NCI-H2107 (cell line): ENCODE measurements at places on chromosomes 4 and X.

GRCh38 chr4:143488687-143489086, 24.8 kb upstream of the SMARCA5 start:
- DNase-seq, result no peak

DNA sequence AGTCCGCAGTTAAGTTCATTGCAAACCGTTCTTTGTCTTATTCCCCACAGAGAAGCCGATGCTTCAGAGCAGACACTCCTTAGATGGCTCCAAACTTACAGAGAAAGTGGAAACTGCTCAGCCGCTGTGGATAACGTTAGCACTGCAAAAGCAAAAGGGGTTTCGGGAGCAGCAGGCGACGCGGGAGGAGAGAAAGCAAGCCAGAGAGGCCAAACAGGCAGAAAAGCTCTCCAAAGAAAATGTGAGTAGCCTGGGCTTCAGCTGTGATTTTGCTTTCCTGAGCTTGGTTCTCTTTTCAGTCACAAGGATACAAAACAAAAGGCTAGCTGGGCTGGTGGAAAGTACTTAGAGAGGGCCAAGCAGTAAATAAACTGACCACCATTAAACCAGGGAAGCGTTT, 64.0 kb downstream of the AASDH start:
- DNase-seq, result no peak

GRCh38 chr4:165716472-165716871, 156.6 kb upstream of the TLL1 start:
- no peak for DNase-seq

- DNase-seq, result no peak
Observed at GRCh38 chr4:7275067-7275466, 82.7 kb downstream of the SORCS2 start.

DNA sequence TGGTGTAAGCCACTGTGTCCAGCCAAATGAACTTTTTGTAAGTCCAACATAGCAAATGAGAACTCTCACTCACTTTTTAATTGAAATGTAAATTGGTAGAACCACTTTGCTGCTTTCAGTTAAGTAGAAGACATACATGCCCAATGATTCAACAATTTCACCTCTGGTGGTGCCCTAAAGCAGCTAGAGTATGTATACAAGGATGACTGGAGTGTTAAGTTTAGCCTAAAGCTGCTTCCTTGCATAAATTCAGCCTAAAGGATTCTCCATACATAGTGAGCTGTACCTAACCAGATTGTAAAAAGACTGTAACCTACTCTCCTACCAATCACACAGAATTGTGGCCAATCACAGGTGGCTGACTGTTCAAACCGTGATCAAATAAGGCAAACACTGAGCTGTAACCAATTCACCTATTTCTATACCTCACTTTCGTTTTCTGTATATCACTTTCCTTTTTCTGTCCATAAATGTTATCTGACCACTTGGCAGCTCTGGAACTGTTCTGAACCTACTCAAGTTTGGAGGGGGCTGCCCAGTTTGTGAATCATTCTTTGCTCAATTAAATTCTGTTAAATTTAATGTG, 39.9 kb downstream of the PDS5A start:
- DNase-seq, result no peak

GRCh38 chrX:130878350-130879341, 24.4 kb downstream of the ENOX2 start:
- DNase-seq, result peak; percentile 20

- no peak for DNase-seq
Observed at GRCh38 chr4:100644150-100644549, 126.3 kb upstream of the EMCN start.

DNA sequence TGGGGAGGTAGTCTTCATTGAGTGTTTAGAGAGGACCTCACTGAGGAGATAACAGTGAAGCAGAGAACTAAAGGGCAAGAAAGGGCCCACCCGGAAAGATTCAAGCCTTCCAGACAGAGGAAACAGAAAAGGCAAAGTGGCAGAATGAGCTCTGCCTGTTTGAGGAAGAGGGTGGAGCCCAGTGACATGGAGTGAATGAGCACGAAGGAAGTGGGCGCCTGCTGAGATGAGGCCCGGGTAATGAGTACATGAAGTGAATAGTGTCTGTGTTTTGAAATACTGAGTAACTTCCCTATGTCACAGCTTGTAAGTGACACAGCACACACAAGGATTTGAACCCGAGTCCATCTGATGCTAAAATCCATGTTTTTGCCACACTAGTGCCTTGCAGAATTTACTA, 32.5 kb upstream of the TLR2 start:
- DNase-seq, result no peak

GRCh38 chr4:163395055-163395454, 51.4 kb downstream of the NPY5R start:
- no peak for DNase-seq

DNA sequence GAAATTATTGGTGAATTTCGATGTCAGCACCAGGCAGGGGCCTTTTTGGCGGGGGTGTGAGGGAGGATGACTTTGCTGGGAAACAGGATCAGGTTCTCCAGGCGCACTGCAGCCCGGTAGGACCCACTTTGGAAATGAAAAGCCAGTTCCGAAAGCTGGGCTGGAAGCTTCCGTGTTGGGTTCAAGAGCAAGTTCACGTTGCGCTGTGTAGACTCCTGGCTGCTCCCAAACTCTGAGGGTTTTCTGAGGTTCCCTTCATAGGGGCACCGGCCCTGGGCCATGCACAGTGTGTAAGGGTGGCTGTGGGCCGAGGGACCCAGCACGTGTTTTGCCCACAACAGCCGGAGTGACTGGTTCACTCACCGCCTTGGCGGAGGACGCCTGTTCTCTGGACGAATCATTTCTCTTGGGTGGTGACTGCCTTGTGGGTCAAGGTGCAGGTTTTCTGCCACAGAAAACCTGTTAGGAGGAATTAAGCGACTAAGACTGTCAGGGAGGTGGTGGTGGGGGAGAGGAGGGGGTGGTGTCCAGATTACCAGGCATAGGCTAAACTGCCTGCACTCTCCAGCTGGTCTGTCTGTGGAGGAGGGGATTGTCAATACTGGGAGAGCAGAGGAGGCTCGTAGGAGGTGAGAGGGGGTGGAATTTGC, 8.0 kb downstream of the SHOX start:
- no peak for DNase-seq

- no peak for DNase-seq
Observed at GRCh38 chr4:165966833-165967232, 93.8 kb downstream of the TLL1 start.

GRCh38 chr4:78566834-78567499, 15.4 kb downstream of the ANXA3 start:
- no peak for DNase-seq

DNA sequence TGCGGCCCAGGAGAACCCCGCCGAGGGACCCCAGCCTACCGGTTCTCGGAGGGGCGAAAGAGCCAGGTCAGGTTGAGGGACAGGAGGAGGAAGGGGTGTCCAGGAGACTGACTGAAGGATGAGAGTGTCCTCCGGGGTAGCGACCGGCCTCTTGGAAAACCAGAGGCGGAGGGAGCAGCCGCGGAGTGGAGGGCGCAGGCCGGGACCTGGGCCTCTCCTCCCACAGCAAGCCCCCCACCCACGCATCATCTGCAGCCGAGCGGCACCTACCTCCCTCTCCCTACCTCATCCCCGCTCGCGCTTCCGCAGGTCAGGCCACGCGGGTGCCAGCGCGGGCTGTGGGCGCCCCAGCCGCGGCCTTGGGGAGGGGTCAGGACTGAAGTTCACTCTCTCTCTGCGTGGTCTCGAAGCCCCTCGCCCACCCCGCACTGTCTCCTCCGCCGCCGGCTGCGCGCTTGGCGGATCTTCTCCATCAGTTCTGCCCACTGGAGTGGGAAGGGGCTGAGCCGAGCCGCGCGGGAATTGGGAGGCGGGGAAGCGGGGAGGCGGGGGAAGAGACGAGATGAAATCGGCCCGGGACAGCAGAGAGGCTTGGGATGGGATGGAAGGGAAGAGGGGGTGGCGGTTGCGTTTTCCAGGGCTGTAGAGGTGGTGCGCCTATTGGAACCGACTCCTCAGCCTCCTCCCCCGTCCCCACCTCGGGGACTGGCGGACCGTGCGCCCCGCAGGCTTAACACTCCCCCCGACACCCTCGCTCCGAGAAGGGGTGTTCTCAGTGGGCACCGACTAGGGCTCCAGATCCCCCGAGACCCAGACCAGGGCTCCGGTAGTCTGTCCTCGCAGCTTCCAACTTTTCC, 1.8 kb downstream of the NLGN4X start:
- DNase-seq, result no peak

DNA sequence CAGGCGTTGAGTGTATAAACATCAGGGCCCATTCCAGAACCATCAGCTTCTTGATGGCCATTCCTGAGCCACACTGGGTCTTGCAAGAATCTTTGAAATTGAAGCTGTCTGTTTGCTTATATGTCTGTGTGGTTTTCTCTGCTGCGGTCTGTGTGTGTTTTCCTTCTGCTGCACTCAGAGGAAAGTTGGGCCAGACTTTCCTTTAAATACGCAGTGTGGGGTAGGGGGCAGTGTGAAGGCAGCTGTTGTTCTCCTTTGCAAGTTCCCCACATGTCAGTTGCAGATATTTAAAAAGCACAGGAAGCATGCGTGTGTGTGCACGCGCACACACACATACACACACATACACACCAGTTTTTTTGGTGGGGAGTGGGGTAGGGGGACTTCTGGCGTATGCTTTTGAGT, 32.1 kb downstream of the CCKAR start:
- no peak for DNase-seq

- DNase-seq, result no peak
Observed at GRCh38 chr4:16573739-16574138, 324.7 kb downstream of the LDB2 start.

- no peak for DNase-seq
Observed at GRCh38 chr4:150355418-150355817, 226.5 kb upstream of the MAB21L2 start.

DNA sequence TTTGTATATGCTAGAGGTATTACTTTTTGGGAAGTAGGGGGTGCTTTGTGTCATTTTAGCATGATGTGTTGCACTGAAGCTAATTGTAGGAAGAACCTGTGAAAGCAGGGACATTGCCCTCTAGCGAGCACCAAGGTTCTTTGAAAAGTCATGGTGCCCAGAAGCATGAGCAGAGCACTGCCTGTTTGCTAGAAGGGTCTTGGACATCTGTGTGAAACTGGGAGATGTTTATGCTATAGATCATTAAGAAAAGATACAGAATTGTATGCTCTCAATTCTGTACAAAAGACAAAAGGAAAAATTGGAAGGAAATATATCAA, 14.7 kb downstream of the GRPR start:
- DNase-seq, result no peak

- DNase-seq, result no peak
Observed at GRCh38 chr4:165766976-165767375, 106.1 kb upstream of the TLL1 start.

- DNase-seq, result no peak
Observed at GRCh38 chr4:184459413-184459812, 14.9 kb downstream of the IRF2 start.

GRCh38 chr4:149796381-149796780, 19.3 kb downstream of the IQCM start:
- DNase-seq, result no peak

DNA sequence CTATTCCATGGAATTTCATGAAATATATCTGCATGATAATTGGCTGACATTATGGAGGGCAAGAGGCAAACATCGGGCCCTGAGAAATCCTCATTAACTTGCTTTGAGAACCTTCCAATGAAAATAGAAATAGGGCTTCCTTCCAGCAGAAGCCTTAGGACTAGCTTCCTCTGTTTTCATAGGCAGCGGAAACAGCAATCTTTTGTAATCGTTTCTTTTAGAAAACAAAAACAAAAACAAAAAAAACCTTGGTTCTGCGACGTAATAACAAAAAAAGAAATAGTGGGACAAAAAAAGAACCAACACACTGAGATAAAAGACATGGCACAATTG, 62.9 kb downstream of the GEMIN8 start:
- no peak for DNase-seq

- DNase-seq, result no peak
Observed at GRCh38 chrX:26889574-26889973, 573.6 kb downstream of the PPP4R3C start.

DNA sequence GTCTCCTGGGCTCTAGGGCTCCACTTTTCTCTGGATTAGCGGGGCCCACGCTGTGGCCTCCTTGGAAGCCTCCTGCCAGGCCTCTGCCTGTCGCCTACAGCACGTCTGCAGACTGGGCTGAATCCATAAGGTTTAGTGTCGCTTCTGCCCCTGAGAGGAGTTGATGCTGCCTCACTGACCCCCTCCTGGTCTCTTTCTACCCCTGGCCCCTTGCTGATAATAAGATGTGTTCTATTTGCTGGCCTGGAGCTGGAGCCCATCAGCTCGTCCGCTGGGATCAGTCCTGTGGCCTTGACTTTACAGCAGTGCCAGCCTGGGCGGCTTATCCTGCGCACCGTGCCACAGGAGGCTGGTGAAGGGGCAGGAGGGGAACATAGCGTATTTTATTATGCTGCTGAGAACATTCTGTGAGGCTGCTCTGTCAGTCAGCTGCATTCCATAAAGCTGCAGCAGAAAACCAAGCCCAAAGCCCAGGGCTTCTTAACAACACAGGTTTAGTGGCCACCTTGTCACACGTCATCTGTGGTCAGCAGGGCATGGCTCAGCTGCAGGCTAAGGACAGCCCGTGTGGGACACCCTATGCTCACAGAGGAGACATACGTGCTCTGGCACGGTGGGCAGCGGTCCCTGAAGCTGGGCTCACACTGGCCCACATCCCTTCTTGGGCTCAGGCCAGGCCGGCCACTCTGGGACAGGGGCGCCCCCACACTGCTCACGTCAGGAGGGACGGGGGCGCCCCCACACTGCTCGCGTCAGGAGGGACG, 29.3 kb upstream of the HGFAC start:
- DNase-seq, result no peak

DNA sequence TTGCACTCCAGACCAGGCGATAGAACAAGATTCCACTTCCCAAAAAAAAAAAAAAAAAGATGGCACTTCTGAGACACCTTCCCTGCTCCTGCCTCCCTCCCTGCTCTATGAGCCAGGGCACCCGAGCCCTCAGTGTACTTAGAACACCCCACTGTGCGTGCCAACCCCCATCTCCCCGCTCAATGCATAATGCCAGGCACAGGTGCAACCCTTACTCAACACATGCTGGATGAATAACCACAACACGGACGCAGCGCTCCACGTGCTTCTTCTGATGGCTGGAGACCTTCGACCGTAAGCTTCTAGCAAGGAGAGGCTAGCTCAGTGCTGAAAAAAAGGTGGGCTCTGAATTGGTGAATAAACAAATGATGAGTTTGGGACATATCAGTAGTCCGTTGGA, 19.9 kb upstream of the IRAK1 start:
- DNase-seq, result no peak
